ENCODE measurements at places on chromosomes 7 and 10.

DNA sequence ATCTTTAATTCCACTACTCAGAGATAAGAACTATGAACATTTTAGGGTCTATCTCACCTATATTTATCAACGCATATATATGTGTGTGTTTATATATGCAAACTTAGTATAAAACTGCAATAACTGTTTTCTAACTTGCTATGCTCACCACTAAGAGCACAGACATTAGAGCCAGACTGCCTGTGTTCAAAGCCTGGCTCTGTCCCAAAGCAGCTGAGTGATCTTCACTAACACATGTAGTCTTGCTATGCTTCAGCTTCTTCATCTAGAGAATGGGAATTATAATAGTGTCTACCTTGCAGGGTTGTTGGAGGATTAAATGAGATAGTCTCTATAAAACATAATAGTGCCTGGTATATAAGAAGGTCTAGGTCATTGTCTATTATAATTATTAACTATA, 165.5 kb downstream of the MAGI2 start:
- no peak for DNase-seq

- no peak for DNase-seq
Observed at GRCh38 chr10:113376428-113376827, 176.4 kb upstream of the HABP2 start.

DNA sequence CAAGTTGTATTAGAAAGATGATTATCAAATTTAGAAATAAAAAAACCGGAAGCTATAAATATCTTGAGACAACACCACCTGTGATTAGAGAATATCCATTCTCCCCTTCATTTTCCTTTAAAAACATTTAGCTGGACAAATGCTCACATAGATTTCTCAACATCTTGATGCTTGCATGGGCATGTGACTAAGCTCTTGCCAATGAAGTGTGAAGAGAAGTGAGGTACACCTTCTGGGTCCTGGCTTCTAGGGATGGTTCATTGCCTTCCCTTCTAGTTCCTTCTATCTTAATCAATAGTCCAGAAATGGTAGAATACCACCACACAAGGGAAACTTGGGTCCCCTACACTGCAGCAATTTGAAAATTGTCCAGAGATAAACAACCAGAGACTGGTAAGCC, 41.0 kb downstream of the WAPL start:
- DNase-seq = no peak

GRCh38 chr7:134774119-134774518, 5.3 kb upstream of the CALD1 start:
- no peak for DNase-seq

DNA sequence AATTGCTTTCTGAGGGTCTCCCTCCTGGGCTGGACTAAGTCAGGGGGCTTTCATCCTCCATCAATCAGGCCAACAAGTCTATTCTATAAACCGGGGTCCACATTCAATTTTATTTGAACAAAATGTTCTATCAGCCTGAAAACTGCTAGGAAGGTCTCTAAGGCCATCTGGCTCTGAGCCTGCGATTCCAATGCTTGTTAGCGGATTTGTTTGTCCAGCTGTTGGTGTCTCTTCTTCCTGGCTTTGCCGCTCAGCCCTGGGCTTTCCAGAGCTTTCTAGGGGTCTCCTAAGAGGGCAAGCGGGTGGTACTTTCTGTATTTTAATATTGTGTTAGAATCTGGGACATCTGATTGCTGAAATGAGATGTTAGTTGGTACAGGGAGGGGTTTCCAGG, 136.7 kb downstream of the VIPR2 start:
- peak; percentile 50 for DNase-seq

GRCh38 chr7:76310102-76310957, 7.9 kb downstream of the HSPB1 start:
- peak; percentile 52 for DNase-seq

GRCh38 chr7:30068117-30068516, 39.9 kb downstream of the PLEKHA8 start:
- DNase-seq = no peak

- DNase-seq = no peak
Observed at GRCh38 chr7:26550492-26550891, 258.8 kb downstream of the SNX10 start.

DNA sequence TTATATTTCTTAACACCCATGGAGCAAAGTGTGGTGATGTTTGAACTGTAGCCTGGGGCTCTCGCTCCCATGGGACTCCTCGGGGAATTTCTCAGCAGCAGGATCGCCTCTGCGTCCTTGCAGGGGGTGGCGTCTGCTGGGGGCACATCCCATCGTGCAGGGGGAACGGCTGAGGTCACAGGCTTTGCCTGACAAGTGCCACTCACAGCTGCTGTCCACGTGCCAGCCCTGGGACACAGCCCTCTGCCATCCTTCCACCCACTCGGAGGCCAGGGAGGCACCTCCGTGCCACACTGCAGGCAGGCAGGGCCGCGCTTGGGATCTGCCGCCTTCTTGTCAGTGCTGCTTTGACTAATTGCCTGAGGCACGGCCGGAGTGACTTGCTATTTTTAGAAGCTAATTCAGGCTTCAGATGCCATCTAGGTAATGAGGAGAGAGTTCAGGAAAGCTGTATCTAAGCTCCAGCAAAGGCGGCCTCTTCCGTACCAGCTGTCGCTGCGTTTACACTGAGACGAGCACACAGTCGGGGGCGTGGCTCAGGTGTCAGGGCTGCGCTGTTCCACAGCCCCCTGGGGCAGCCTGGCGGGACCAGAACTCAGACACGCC, 45.7 kb downstream of the PITRM1 start:
- peak; percentile 85 for DNase-seq

DNA sequence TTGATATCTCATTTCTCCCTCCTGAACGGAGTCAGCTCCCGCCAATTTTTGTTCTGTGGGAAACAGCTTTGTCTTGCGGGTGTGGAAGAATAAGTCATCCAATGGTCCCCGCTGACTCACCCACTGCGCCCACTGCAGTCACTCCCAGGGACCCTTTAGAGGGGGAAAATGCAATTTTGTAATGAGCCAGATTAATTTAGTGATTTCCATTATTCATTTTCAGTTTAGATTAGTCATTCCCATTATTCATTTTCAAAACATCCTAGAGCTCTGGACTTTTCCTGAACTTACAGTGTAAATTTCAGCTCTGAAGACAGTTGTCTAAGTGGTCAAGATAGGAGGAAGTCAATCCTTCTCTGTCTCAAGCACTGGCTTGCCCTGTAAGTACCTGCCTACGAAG, 154.9 kb upstream of the TMEM72 start:
- no peak for DNase-seq

- DNase-seq = no peak
Observed at GRCh38 chr10:131926743-131927595, 26.2 kb downstream of the PPP2R2D start.

DNA sequence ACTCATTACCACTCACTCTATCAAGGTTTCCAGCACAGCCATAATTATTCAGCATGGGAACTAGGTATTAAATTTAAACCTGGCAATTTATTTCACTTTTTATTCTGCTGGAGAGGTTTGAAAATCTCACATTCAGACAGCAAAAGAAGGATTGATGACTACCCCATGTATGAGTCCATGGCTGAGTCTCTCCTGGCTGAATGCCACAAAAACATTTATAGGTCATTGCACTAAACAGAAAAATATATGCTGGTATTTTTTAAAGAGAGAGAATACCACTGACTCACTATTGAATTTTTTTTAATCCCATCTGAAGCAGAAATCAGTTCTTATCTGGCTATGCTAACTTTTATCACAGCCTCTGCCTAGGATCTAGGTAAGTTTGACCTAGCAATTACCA, 336.3 kb downstream of the PPP1R3A start:
- no peak for DNase-seq

- DNase-seq = no peak
Observed at GRCh38 chr10:126393076-126393475, 4.8 kb upstream of the ADAM12 start.

- DNase-seq = no peak
Observed at GRCh38 chr7:38502289-38502688, 128.9 kb downstream of the AMPH start.

DNA sequence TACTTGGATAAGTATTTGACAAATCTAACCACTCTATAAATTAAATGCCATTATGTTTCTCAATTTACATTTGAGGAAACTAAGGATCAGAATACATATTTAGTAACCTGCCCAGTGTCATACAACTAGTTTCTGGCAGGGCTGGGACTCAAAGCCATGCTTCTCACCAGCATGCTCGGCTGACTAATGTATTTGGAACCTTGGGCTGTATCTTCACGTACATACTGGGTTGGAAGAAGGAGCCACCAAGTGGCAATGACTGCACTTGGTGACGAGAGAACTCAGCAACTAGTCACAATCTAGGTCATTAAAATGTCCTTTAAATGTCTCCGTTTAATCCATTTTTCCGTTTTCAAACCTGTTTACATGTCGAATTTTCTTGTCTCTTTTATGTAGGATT, 42.9 kb downstream of the CHRM2 start:
- no peak for DNase-seq

GRCh38 chr7:129836983-129837382, 115.8 kb downstream of the UBE2H start:
- DNase-seq = no peak

DNA sequence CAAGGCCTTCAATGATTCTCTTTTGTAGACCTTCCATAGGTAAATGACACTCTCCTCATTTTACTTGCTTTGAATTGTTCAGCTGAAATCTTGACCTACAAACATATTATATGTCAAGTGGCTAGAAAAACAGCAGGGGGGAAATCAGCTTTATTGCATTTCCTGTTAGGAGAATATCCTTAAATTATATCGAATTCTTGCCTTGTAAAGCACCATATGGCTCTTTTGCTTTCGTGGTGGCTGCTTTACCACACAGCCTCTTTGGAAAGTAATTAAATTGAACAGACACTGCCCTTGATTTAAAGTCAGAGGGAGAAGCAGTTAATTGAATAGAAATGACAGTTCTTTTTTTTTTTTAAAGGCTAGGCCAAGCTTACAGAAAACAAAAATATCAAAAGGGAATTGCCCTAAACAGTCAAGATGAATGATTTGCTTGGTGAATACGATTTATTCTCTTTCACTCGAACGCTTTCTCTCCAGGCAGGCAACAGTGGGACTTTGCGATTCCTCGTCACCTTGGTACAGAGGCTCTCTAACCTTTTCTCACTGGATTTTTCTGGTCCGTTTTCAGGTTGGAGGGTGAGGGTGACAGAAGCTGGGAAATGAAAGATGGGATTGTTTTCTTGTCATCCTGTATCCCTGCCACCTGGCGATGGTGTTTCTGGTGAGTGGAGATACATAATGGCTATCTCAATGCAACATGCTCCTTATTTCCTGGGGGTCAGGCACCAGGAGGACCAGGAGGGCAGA, 126.0 kb downstream of the GATA3 start:
- no peak for DNase-seq

DNA sequence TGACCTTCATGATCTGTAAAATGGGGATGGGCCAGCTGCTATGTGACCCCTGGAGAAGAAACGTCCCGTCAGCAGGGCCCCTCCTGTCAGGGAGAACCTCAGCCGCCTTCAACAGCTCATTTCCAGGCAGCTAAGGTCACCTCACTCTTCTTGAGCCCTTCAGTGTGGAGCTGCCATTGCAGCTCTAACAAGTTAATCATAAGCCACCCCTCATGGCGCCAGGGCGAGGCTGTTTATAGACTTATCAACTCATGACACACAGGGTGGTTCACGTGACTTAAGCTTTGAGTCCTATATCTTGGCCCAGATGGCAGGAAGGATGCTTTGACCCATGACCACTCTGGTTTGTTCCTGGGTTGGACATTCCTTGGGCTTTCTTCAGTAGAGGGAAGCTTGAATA, 315.1 kb downstream of the TNS3 start:
- DNase-seq = no peak

GRCh38 chr7:47361236-47361635, 220.7 kb downstream of the TNS3 start:
- no peak for DNase-seq

GRCh38 chr7:42269161-42269560, 32.2 kb upstream of the GLI3 start:
- no peak for DNase-seq

- DNase-seq = no peak
Observed at GRCh38 chr10:24162206-24162985, 46.5 kb upstream of the KIAA1217 start.

GRCh38 chr7:115368998-115369397, 447.1 kb downstream of the MDFIC start:
- DNase-seq = no peak

- no peak for DNase-seq
Observed at GRCh38 chr10:102597131-102597991, 46.9 kb upstream of the TRIM8 start.

- DNase-seq = no peak
Observed at GRCh38 chr10:100482834-100483185, 20.0 kb downstream of the WNT8B start.

DNA sequence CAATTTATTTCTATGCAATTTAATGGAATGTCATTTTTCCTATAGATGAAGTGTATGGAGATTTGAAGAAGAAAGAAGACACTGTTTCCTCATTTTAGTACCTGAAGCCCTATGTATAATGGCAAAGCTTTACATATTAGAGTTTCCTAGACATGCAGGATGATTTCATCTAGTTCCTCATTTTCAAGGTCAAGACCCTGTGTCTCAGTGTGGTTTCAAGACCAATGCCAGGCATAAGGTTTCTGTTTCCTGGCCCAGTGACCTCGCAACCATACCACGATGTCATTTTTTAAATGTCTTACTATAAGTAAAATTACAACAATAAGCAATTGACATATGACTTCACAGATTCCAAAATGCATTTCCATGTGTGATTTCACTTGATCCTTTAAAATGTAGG, 336.5 kb upstream of the PRKCQ start:
- no peak for DNase-seq

- no peak for DNase-seq
Observed at GRCh38 chr10:122020226-122020625, 31.3 kb downstream of the TACC2 start.

- no peak for DNase-seq
Observed at GRCh38 chr10:125163803-125164202, 3.4 kb upstream of the CTBP2 start.

DNA sequence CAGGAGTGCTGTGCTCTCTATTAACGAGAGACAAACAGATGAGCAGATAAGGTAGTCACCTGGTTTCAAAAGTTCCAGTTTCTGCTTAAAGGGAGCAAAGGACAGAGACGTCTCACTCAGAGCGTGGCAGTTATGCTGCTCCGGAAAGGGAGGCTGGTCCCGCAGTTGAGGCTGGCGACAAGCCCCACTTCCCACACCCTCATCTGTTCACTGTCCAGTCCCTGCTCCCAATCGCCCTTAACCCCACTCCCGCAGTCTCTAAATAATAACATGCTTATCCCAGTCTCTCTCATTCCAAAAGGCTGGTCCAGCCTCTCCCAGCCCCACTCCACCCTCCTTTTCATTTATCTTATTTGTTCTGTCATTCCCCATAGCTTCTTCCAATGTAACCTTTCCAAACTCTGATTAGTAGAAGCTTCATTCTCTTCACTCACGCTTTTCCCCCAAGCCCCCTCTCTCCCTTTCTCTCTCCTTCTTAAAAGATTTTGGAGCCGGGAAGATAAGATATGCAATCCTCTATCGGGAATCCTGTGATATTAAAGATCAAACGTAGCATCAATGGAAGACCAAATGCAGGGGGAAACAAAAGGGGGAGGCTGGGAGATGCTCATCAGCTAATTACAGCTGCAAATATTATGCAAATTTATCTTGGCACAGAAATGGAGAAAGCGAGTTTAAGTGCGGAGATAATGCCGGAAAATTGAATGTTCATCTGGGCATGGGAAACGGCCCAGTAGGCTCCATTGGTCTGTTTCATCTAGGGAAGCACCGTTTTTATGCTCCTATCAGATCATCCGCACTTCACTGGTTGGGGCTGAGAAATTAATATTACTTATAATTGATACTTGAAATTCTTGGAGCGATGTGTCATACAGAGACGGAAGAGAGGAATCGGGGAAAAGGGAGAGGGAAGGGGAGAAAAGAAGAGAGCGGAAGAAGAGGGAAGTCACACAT, 16.3 kb upstream of the GATA3 start:
- DNase-seq = no peak

GRCh38 chr7:80146545-80147182, 12.0 kb downstream of the GNAI1 start:
- DNase-seq = no peak
